ENCODE measurements at places on chromosomes 2 and 18.
A peak's percentile ranks its signal among the peaks of the same experiment; 100 is the strongest.

DNA sequence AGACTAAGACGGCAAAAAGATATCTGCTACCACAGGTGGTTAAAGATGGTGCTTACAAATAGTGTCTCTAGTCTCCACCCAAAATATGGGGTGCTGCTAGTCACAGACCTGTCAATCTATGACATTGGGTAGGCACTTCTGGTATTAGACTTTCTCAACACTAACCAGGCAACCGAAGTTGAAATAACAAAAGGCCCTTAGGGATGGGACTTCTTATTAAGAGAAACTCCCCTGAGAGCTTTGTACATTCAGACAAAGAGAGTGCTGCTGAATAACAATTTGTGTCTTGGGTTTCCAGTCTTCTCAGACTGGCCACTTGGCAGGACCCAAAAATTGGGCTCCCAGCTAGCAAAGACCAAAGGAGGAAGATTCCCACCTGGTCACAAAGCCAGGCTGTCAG is 310.0 kb downstream of the CNTNAP5 start:
- DNase-seq = no peak

GRCh38 chr18:79697976-79698375 is 18.4 kb downstream of the CTDP1 start:
- no peak for DNase-seq

GRCh38 chr2:54000524-54000923 is 29.7 kb upstream of the PSME4 start:
- no peak for DNase-seq

DNA sequence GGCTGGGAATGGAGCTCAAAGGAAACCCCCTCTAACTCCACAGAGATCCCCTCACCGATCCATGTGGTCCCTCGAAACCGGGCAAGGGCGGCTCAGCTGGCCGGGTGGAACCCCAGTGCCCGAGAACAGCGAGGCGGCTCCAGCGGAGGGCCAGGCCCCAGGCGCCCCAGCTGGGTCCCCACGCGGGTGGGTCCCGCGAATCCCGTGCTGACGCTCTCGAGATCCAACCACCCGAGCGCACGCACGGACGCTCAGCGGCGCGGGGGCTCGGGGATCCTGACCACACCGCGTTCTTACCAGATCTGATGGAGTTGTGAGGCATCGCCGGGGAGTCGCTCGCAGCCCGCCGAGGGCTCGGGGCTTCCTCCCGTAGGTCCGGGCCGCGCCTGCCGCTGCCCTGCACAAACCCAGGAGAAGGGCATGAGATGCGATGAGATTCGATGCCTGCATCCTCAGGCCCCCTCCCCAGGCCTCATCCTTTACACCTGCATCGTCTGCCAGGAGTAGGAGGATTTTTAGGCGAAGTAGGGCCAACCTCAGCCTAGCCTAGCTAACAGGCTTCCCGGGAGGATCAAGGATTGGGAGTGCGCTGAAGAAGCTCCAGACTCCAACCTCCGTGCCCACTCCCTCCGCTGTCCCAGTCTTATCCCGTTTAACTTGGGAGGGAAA is 514 bp downstream of the PAX8 start:
- no peak for DNase-seq

- no peak for DNase-seq
Observed at GRCh38 chr18:9561759-9562158, 52.6 kb downstream of the PPP4R1 start.

GRCh38 chr18:906416-907114 is 1.9 kb downstream of the ADCYAP1 start:
- DNase-seq = no peak

GRCh38 chr2:15092691-15093090 is 460.2 kb downstream of the LRATD1 start:
- no peak for DNase-seq

- DNase-seq = peak; percentile 79
Observed at GRCh38 chr2:164735309-164735919, 106.2 kb downstream of the COBLL1 start.

DNA sequence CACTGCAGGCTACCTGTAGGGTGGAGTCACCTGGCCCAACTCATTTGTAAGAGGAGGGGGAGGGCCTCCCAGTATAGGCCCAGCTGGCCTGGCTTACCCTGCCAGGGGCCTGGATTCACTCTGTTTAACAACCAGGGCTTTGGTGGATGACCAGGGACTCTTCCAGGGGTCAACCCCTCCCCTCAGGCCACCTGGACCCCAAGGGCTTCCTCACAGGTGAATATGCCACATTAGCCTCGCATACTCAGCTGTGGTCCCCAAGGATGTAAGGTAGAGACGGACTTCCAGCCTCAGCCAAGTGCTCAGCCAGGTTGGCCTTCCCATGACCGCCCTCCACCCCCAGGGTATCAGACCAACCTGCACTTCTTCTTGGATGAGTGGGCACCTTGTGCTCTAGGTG is 8.8 kb upstream of the SH3RF3 start:
- DNase-seq = no peak

DNA sequence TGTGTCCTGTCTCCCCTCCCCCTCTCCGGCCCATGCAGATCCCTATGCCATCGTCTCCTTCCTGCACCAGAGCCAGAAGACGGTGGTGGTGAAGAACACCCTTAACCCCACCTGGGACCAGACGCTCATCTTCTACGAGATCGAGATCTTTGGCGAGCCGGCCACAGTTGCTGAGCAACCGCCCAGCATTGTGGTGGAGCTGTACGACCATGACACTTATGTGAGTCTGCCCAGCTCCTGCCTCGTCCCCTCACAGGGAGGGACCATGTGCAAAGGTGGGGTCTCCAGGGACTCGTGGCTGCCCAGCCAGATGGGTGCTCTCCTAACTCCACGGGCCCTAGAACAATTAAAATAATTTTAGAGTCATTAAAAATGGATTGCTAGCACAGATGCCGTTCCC is 145.2 kb downstream of the DYSF start:
- DNase-seq = no peak

DNA sequence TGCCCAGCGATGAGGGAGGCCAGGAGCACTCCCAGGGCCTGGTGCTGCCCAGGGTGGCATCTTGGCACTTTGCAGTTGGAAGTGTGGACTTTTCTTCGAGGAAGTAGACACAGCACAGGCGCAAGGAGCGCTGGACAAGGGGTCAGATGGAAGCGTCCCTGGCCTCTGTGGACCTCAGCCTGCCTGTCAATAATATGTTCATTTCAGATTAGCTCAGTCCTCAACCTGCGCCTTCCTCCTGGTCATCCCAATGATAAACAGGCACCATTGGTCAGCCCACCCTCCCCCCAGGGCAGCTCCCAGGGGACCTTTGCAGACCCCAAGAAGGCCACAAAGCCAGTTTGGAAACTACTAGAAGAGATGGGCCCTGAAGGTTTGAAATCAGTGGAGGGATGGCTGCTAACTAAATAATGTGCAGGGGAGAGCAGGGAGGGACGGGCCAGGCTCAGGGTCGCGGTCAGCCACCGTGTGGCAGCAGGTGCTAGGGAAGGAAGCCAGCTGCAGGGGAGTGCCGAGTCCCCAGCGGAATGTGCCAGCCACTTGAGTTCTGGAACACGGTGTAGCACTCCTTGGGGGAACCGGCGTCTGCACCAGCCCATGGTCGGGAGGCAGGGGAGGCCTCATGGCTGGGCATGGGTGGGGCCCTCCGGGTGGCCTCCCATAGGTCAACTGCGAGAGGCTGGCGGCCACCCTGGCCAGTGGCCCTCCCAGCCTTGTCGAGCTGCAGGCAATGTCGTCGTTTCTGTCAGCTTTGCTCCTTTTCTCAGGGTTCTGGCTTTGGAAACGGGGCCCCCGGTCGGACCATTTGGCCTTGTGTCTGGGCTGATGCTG is 59.9 kb downstream of the ADI1 start:
- DNase-seq = no peak

DNA sequence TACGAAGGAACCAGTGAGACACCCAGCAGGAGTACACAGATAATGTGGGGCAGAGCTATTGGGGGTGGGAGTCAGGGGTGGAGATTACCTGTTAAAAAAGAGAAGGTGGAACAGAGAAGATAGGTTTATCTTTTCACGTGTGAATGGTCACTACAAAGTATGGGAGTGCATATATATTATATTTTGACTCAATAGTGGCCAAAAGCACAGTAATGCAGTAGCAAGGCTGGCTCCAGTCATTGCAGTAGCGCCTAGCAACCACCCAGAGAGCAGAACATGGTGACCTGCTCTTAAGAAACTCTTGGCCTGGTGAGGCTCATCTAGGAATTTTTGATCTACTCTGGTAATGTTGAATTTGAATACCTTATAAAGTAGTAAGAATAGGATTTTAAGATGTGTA is 1.0 kb downstream of the IMPACT start:
- DNase-seq = no peak

DNA sequence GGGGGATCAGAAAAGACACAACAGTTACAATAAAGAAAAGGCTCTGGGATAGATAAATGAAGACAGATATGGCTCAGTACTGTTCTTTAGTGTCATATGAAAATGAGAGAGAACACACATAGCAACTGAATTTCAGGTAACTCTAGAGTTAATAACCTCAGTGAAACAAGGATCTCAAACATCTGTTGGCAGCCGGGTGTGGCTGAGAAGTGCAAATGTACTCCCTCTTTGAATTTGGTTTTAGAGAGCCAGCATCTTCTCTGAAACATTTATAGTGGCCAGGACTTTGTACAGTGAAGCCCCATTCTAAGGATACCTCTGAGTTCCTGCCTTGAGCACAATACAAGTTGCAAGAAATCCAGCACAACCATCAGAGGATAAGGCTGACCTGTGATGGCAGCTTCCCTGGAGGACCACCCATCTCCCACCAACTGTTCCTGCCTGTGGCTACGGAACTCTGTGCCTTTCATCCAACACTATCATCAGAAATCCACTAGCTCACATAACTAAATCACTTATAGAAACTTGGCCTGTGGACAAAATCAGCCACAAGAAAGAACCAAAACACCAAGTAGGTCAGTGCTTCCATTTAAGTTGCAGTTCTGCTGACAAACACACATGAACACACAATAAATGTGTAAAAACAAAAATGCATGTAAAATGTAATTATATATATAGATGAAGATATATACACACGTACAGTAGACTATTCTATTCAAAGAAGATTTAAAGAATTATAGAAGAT is 37.3 kb upstream of the PEX13 start:
- DNase-seq = no peak

DNA sequence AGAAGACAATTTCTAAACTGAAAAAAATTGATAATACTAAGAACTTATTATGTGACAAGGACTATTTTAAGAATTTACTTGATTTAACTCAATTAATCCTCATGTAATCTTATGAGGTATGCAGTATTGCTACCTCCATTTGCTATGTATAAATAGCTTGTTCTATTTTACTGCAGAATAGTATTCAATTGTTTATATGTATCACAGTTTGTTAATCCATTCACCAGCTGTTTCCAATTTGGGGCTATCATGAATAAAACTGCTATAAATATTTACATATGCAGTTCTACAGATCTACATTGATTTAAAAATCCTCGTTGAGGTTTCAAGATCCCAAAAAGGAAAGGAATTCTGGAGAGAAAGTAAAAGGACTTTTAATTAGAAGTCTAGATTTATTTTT is 54.8 kb upstream of the DOCK10 start:
- DNase-seq = no peak

DNA sequence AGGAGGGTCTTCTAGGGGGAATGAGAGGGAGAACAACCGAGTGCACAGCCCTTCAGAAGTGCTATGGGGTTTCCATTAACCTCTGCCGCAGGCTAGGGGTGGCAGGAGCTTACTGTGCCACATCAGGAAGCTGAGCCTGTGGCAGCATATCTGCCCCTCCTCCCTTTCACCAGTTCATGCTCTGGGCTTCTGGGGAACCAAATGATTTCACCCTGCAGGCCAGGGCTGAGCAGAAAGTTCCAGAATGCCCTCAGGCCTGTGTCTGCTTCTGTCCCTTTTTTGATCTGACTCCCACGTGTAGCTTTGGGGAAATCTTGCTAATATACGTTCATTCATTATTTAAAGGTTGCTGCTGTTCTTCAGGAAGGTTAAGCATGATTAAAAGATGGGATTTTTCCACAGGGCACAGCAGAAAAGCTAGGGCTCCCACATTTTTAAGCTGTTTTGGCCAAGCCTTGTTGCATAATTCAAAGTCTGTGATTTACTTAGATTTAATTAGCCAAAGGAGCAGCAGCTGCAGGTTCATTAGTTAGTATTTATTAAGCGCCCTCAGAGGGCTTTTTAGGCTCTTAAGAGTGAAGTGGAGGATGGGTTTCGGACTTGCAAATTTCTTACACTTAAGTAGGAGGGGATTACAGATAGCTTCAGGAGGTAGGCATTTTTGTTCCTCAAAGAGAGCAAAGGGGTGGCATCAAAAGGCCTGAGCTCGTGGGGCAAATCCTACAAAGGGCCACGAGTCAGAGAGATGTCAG is 10.2 kb downstream of the TMEM247 start:
- no peak for DNase-seq

GRCh38 chr2:12044857-12045256 is 298.4 kb downstream of the LPIN1 start:
- DNase-seq = no peak

DNA sequence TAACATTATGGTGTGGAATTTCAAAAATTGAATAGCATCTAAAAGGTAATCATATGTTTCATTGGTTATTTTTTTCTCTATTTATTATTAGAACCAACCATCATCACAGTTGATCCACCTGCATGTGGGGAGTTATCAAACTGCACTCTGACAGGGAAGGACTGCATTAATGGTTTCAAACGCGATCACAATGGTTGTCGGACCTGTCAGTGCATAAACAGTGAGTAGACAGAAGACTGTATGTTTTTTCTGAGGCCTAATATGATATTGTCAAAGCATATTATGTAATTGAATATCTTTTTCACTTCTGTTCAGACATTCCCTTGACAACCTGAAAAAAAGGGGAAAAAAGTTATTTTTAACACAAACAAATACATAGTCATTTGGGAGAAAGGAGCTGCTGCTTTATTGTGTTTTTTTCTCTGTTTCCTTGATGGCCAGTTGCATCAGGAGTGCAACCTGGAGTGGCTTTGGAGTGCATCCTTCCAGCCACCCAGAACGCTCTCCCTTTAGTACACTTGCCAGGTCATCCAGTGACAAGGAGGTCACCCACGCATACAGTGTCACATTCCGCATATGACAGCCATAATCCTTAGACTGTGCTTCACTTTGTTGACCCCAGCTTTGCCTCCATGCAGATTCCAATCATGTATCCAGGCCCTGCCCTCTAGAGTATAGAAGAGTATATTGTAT is 98.7 kb downstream of the FEZ2 start:
- DNase-seq = no peak

DNA sequence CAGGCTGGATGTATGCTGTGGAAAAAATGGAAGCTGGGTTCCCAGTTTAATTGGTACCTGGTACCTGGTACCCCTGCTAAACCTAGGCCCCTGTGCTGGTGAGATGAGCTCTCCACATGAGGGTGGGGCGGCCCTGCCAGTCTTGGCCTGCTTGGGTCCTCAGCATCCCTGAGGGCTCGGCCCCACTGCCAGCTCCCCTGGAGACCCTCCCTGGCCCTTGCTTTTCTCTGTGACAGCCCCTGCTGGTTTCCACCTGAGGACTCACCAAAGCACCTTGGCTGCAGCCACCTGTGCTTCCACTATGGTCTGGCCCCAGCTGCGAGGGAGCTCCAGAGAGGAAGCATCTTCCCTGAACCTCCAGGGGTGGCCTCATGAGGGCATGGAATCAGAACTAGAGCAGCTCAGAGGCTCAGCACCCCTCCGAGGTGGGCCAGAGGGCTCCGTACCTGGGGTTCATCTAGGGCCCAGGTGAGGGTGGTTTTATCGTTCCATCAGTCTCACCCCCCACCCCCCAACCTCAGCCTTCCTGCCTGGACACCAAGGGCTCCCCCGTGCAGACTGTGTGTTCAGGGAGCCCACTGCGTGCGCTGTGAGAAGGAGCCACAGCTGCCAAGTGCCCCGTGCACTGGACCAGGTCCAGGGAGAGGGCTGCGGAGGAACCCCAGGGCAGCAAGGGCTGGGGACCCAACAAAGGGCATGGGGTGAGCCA is 23.7 kb upstream of the HDAC4 start:
- DNase-seq = no peak
